ENCODE measurements at places on chromosomes 12 and 14.
A peak's percentile ranks its signal among the peaks of the same experiment; 100 is the strongest.

- no peak for DNase-seq
Observed at GRCh38 chr12:77591959-77592743, 238.5 kb upstream of the NAV3 start.

- DNase-seq: no peak
Observed at GRCh38 chr12:132604668-132605441, 5.5 kb downstream of the LRCOL1 start.

GRCh38 chr12:24730489-24730896 is 218.4 kb downstream of the BCAT1 start:
- DNase-seq: no peak

DNA sequence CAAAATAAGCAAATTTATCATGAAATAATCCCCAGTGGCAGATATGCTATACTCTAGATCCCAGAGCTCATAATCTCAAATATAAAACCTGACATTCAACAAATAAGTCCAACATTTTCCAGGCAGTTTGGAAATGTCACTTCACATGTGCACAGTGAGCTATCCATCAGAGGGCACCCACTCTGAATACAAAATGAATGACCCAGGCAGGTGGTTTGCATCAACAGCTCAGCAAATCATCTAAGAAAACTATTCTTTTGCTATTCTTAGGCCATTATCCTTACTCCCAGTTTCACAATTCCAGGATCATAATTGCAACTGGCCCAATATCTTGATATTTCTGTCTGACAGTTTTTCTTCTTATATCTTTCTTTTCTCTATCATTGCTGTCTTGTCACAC is 38.5 kb downstream of the TRIM9 start:
- DNase-seq: no peak

- no peak for DNase-seq
Observed at GRCh38 chr12:25557830-25558436, 4.8 kb upstream of the LMNTD1 start.

DNA sequence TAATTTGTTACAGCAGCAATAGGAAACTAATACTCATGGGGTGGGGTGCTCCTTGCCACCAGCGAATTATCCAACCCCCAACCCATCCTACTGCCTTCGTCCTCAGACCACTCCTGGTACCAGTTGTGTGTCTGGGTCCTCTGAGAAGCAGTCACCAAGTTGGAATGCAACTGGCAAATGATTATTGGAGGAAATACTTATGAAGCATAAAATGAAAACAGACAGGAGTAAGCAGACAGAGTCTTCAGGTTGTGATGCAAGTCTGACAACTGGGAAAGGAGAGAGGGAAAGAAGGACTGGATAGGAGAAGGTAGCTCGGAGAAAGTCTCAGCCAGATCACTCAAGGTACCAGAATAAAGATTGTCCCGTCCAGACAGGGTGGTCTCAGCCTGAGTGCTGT is 181.1 kb upstream of the ARID2 start:
- no peak for DNase-seq

- DNase-seq: no peak
Observed at GRCh38 chr14:75084513-75084912, 15.1 kb downstream of the ZC2HC1C start.

DNA sequence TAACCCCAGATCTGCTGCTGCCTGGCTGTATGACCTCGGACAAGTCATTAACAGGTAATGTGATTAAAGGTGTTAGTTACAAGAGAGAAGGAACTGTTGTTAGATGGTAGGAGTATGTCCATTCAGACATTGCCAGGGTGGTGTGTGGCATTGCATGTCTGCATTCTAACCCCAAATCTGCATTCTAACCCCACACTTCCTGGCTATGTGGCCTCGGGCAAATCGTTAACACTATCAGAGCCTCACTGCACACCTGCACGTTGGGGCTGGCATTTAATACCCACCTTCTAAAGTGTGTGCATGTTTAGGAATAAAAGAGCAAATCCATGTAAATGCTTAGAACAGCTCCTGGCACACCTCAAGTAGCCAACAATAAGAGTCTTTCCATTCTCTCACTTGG is 46.4 kb downstream of the CHST11 start:
- no peak for DNase-seq

DNA sequence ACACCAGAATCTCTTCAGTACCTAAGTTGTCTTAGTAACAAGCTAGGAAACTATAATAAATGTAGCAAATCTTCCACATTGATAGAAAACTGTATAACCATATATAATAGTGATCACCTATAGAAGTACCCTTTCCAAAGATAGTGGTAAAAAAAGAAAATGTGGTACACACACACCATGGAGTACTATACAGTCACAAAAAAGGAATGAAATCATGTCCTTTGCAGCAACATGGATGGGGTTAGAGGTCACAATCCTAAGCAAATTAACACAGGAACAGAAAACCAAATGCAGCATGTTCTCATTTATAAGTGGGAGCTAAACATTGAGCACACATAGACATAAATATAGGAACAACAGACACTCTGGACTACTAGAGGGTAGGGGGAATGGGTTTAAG is 90.5 kb downstream of the SLC25A21 start:
- no peak for DNase-seq

GRCh38 chr14:96145116-96145864 is 59.3 kb upstream of the BDKRB2 start:
- DNase-seq: peak; percentile 70

DNA sequence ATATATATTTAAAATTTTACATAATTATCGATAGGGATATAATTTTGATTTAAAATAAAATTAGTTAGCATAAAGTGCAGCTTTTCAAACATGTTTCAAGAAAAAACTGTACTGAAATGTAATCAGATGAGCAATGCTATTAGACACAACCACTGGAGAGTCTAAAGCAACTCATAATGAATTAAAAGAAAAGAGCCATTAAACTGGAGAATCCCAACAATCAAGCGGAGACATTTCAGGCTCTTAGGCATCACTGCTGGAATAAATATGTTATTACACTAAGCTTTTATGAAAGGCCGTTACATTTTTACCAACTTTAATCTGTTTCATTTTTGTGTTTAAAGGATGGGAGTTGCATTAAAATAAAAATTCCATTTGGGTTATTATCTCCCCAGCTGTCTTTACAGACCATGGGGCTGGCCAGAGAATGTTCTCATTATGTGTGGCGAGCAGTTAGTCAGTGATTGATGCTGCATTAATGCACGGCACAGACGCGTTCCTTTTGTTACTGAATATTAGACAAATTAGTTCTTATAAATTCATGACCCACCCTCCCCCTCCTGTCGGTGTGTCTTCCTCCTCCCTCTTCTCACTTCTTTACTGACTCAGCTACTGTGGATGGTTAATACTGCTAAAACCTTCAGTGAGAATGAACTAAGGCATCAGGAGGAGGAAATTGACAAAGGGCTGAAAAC is 156.8 kb downstream of the PDZRN4 start:
- no peak for DNase-seq

GRCh38 chr14:86203843-86204242 is 673.9 kb downstream of the FLRT2 start:
- DNase-seq: no peak

DNA sequence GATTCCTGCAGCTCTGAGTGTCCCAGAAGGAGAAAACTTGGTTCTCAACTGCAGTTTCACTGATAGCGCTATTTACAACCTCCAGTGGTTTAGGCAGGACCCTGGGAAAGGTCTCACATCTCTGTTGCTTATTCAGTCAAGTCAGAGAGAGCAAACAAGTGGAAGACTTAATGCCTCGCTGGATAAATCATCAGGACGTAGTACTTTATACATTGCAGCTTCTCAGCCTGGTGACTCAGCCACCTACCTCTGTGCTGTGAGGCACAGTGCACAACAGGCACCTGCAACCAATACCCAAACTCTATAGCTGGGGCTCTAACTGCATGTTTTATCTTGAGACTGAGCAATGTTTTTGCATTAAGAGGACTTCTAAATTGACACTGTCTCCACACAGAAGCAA is 379.2 kb upstream of the OR4E1 start:
- DNase-seq: no peak

DNA sequence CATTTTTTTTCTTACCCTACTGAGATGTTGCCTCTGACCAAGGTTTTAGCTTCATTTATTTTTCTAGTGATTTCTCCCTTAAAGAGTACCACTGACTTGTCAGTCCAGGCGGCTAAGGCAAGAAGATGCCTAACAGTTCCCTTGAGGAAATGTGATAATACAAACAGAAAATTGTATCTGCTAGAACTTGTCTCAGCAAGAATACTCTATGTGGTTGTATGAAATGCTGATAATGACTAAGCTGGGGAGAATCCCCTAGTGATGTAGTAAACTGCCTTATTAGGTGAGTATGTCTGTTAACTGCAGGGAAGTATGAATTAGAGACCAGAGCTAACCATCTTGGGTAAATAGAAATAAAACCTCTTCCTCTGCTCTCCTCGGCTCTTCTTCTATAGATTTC is 6.7 kb downstream of the C12orf54 start:
- peak; percentile 18 for DNase-seq

DNA sequence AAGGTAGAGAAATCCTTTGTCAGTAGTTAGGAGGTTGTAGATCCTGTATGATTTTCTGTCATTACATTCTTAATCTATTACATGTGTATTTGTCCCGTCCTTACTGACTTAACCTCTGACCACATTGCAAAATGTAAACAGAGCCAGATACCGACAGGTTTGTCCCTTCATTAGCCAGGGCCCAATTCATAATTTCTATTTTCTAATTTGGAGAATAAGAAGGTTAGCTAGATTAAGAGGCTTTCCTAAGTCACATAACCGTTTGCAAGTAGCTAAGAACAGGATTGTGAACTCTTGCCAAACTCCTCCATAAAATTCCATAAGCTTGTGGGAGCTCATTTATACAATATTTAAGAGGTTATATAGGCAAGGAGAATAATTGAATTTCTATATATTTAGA is 352.6 kb downstream of the RAD51B start:
- DNase-seq: no peak

GRCh38 chr12:109789526-109790048 is 43.6 kb downstream of the TRPV4 start:
- DNase-seq: no peak

GRCh38 chr14:58607952-58608317 is 29.8 kb upstream of the DACT1 start:
- DNase-seq: peak; percentile 58

DNA sequence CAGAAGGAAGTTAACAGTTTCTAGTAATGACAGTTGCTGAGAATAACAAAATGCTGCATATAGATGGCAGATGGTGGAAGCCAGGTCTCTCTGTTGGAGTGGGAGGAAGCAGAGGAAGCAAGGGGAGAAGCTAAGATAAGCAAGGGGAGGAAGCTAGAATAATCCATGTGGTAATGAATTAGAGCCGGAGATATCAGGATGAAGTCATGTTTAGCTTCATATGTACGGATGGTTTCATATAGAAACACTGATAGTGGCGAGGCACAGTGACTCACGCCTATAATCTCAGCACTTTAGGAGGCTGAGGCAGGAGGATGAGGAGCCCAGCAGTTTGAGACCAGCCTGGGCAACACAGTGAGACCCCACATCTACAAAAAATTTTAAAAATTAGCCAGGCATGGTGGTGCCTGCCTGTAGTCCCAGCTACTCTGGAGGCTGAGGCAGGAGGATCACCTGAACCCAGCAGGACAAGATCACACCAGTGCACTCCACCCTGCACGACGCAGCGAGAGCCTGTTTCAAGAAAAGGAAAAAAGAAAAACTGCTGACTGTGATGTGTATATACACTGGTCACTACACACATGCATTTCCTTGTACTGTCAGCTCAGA is 49.2 kb downstream of the ANAPC7 start:
- DNase-seq: no peak

DNA sequence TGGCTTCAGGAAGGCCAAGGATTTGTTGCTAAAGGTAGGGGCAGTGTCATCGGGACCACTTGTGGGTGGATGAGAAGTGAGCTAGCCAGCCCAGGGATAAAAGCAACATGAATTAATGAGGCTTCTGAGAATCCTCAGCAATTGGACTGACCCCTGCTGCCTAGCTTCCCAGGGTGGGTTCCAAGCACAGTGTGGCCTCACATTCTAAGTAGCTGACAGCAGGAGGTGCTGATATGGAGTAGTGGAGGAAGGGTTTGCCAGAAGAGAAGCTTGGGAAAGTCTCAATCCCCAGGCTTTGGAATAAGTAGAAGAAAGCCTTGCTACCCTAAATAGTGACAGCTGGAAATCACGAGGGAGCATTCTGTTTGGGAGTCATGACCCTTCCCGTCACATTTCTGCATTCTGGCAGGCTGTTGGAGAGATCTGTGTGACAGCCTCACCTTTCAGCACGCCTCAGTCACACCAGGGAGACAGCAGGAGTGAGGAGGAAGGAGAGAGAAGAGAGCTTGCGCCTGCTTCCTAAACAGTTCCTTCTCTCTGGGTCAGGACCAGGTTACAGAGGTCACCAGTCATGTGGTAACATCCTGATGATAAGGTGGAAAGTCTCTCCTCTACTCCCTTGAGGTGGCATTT is 31.2 kb downstream of the DACT1 start:
- no peak for DNase-seq

All from AG08395 (cell line).